ENCODE measurements at places on chromosomes 6 and 20.

DNA sequence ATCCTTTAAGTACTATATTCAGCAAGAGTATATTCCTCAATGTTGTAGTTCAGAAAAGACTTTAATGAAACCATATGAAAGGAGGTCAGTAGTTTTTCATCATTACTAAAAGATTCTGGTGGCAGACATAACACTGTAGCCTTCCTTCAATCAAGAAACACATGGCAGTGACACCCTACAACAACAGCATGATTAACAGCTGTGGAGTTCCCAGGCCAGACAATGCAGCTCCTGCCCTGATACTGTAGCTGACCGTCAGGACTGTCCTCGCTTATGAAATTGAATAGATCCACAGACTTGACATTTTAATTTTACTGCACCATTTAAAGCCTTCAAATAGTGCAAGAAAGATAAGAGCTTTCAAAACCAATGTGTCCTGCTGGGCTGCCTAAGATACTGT lies 43.6 kb downstream of the USP45 start:
- no peak for DNase-seq

DNA sequence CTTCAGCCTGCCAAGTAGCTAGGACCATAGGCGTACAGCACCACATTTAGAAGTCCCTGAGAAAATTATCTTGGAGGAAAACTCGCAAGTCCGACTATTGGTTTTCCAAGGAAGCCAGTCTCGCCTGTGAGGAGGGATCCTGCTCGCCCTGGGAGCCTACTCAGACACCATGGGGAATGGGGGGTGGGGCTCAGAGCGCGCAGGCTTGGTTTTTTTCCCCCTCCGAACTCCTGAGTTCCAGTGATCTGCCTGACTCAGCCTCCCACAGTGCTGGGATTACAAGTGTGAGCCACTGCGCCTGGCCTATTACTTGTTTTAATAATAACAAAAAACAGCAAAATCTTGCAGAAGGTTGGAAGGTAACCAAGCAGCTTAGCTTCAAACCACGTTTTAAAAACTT lies 153.7 kb downstream of the OR2B2 start:
- DNase-seq, result no peak

GRCh38 chr6:129252377-129253071 lies 369.6 kb downstream of the LAMA2 start:
- no peak for DNase-seq

DNA sequence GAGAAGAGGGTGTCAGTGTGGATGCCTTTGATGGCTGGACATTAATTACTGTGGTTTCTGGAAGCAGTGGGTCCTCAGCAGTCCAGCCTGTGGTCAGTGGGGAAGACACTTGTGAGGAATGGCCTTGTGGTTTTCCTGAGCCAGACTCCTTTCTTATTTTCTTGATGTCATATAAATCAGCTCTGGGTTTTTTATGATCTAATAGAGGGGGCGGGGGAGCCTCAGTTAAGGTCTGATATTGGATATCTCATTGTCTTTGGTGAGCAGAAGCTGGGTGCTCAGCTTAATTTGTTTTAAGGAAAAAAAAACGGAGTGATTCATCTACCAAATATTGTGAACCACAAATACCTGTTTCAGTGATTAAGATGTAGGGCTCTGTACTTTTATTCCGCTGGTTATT lies 62.1 kb downstream of the OTOR start:
- DNase-seq, result no peak

DNA sequence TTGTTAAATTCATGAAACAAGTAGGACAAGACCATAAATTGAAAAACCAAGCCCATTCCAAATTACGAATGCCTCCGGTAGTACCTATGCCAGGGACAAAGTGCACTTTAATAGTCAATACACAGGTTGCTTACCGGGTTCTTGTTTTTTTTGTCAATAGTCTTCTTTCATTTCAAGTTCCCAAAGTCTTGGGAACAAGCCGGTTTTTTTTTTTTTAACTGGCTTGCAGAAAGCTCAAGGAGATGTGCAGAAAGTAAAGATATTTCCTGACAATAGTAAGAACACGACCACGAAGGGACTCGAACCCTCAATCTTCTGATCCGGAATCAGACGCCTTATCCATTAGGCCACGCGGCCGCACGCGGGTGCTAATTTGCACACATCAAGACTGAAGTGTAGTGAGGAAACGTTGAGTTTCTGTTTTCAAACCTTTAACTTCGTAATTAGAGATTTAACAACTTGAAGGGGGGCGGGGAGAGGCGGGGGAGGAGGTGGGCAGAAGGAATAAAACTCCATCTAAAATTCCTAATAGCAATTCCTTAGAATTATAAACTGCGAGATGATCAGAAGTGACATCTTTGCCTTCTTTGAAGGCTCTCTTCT lies 181.0 kb downstream of the TRIM27 start:
- DNase-seq, result peak; percentile 84

DNA sequence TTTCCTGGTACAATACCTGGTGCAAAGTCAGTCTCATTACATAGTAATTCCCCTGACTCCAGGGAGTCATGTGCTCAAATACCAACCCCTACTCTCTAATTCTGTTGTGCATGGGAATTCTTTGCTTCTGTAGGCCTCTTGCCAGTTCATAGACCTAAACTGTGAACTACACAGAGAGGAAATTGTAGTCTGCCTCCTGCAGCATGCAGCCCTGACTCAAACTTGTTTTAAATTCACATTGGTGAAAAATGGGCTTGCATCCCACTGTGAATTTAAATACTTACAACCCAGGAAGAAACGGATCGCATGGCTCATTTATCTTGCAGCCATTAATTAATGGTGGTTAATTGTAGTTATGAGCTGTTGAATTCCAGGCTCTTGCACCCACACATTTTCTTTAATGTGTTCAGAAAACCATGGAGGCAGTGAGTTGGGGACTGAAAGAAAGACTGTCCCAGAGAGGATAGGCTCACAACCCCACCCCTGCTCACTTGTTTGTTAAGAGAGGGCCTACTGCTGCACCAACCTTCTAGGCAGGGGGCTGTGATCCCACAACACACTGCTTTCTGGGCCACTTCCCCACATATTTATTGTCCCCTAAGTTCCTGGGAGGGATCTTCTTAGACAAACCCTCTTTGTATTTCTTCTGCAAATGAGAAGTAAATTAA lies 579.1 kb downstream of the DHX35 start:
- DNase-seq, result no peak

Measured in LHCN-M2 (cell line).